NCI-H524 treated with DMSO at 0.1 percent for 48 hours (cell line): ENCODE measurements at places on chromosomes 16 and 17.

DNA sequence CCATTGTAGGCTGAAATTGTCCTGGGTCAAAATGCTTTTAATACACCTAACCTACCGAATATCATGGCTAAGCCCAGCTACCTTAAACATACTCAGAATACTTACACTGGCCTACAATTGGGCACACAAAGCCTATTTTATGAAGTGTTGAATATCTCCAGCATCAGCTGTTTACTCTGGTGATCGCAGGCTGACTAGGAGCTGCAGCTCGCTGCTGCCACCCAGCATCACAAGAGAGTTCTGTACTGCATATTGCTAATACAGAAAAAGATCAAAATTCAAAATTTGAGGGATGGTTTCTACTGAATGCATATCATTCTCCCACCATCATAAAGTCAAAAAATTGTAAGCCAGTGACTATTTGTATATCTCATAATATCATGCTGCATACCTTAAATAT, 55.3 kb downstream of the ULK2 start:
- DNase-seq = no peak

DNA sequence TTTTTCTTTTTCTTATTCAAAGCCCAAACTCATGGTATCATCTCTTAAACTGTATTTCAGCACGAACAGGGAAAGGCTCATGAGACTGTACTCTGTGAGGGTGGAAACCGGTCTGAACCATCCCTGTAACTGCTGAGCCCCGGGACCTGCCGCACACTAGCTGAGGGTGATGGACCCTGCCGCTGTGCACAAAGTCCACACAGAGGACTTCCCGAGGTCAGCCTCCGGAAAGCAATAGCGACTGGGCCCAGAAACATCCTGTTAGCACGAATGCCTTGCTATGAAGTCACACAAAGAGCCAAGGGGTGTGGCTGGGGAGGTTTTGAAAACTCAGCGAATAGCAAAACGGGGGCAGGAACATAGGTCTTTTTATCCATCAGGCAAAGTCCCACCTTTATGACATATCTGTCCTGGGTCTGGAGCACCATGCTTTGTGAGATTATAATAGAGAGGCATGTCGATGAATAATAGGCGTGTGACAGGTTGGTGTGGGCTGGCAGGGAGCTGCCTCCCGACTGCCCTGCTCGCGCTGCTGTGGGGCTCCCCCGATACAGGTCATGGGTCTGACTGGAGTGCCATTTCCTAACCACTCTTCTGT, 33.4 kb downstream of the CDK5R1 start:
- DNase-seq = no peak

- DNase-seq = no peak
Observed at GRCh38 chr17:44203731-44204440, 4.2 kb upstream of the ATXN7L3 start.

- DNase-seq = no peak
Observed at GRCh38 chr17:47423406-47424295, 99.9 kb downstream of the EFCAB13 start.

DNA sequence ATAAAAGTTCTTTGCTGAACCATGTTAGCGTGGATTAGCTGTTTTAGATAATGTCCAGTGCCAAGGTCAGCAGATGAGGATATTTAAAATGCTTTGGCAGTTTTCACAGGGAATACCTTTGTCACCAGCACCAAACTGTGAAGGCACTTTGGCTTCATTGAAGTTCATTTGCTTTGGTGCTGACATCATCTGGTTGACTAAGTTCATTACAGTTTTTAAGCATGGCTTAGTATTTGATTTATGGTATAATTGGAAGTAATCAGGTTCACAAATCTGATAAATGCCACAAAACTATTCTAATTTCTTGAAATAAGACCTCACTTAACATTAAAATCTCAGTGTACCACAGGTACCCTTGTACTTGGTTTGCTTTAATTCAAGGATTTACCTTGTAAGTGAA, 4.3 kb downstream of the GID4 start:
- DNase-seq = no peak

GRCh38 chr17:47629826-47630225, 19.9 kb upstream of the KPNB1 start:
- no peak for DNase-seq

DNA sequence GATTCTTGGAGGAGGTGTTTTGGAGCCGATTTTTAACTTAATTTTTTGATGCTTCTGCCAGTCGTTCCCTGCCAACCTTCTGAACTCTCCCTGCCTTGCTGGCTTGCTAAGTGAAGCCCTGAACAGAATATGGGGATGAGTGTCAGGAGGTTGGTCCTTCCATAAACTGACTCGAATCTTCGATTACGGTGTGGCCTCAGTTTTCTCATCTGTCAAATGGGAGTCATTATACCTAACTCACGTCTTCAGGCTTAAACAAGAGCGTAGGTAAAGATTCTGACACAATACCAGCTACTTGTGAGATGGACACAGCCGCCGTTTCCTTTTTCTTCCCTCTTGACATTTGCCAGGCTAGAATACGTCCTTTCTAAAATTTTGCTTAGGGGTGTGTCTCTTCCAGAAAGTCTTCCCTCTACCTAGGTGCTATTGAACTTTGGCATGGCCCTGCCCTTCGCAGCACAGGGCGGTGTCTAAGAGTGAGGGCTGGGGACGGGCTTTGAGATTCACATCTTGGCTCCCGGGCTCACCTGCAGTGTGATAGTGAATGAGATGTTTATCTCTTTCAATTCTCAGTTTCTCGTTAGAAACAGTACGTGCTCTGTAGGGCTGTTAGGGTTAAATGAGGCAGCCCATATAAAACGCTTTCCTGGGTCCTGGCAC, 190.6 kb upstream of the SDK2 start:
- DNase-seq = no peak

DNA sequence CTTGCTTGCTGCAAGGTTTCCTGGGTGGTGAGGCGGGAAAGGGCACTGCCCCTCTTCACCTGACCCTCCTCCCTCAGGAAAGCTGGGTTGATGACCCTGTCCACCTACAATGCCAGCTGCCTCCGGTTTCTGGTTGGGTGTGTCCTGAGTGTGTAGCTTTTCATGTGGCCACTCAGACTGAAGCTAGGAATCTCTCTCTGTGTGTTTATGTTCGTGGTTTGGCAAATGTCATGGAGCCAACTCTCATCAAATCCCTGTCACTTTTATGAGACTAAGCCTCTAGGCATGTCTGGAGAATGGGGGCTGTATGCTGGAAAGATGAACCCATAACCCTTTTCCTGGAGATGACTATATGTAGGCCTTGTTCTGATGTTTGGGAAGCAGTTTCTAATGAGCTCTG, 17.1 kb downstream of the PLEKHG4 start:
- no peak for DNase-seq

DNA sequence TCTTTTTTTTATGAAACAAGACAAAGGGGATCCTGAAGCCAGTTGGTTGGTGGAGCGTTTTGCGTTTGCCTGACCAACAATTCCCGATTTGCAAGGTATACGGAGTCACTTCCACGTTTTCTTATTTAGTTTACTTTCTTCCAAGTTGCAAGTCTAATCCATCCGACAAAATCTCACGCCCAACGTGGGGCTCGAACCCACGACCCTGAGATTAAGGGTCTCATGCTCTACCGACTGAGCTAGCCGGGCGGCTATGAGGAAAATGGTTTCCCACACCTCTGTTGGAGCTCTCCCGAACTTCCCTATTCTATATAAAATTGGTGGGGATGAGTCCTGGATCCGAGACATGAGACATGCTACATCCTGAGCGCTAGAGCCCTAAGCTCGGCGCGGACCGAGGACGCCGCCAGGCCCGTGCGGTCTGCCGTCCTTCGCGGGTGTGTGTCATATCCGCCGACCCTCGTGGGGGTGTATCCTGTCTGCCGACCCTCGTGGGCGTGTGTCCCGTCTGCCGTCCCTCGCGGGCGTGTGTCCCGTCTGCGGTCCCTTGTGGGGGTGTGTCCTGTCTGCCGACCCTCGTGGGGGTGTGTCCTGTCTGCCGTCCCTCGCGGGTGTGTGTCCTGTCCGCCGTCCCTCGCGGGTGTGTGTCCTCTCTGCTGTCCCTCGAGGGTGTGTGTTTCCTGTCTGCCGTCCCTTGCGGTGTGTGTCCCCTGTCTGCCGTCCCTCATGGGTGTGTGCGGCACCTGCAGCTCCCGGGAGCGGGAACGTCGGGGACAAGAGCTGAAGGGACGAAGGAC, 22.6 kb downstream of the ZNF213 start:
- DNase-seq = peak; percentile 89

DNA sequence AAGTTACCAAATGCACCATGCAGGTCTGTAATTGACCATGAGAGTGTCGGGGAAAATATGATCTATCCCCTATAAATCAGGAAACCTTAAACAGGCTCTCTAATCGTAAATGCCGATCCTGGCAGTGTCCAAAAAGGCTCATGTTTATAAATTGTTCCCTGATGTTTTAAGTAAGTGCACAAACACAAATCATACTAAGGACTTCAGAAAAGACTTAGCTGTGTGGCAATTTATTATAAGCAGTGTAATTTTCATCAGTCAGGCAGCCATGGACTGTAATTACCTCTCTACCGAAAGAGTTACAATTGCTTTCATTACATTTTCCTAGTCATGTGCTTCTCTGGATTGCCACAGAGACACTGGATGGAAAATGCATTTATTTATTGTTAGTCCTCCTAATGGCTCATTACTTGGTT, 73.4 kb upstream of the COX10 start:
- DNase-seq = no peak

DNA sequence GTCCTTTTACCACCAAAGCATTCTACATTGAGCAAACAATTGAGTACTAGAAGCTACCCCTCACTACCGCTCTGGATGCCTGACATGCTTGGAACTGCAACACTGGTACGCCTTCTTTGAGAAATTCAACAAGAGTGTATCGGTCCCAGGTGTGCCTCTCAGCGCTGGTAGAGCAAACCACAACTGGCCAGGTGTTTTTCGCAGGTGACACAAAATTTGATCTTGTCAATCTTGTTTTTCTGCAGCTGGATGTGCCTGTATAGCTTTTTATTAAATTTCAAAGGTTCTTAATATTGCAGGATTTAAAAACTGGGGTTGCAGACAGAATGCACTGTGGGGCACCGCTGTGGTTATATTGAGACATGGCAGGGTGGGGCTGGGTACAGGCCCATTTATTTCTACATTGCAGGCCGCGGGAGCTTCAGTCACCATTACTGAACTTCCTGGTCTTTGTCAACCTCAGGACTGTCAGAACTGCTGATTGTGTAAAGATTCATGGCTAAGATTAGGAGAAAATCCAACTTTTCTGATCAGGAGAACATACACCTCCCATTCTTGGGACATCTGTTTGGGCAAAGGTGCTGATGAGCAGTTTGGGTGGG, 4.5 kb upstream of the SNX20 start:
- DNase-seq = no peak

- peak; percentile 47 for DNase-seq
Observed at GRCh38 chr17:45052052-45052772, 780 bp upstream of the DCAKD start.

- no peak for DNase-seq
Observed at GRCh38 chr17:32495359-32496231, 8.8 kb downstream of the CDK5R1 start.

GRCh38 chr17:2090210-2090641, 35.3 kb downstream of the HIC1 start:
- DNase-seq = no peak

GRCh38 chr17:31558748-31559583, 167.5 kb downstream of the RAB11FIP4 start:
- no peak for DNase-seq

- no peak for DNase-seq
Observed at GRCh38 chr17:45096141-45096540, 35.0 kb downstream of the NMT1 start.

DNA sequence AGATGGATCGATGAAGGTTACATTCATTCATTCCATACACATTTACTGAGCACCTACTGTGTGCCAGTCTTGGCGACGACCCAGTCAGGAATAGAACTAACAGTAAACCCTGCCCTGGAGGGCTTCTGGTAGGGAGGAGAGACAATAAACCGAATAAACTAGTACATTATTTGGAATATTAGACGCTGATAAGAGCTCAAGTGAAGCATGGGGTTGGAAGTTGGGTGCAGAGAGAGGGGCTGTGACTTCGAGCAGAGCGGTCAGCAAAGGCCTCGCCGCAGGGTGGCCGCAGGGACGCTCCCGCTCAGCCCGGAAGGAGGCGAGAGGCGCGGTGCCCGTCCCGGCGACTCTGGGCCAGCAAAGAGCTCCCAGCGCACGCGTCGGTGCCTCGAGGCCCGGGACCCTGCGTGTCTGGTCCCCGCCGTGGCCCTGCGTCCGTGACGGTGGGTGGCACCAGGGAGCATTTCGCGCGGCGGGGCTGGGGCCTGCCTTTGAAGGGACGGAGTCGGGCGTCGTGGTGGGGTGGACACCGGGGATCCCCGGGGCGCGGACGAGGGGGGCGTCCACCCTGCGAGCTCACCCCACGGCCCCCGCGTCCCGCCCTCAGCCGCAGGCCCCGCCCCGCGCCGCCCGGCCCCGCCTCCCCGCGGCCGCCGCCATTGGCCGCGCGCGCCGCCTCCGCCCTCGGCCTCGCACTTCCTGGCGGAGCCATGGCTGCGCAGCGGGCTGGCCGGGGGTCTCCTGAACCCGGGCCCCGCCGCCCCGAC, at the start of gene KLHL36:
Gene KLHL36, plus strand, starts transcription at position 684 of the 767 bp plus-strand sequence. CDS start 2,357 bp downstream, outside the sequence.
- no peak for DNase-seq

DNA sequence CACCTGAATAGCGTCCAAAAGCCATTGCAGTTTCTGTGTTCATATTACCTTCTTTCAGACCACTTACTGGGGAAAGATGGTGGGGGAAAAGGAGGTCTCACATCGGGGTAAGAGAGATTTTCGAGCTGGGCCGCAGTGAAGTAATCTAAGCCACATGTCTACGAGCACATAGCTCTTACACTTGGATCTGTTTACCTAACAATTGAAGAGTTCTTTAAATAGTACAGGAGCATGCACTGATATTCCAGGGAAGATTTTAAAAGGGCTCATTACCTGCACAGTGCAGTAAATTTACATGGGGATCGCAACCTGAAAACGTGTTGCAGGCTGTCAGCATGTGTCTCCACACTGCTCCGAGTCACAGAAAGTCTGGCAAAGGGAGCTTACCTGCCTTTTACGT, 12.6 kb downstream of the MAF start:
- DNase-seq = no peak

DNA sequence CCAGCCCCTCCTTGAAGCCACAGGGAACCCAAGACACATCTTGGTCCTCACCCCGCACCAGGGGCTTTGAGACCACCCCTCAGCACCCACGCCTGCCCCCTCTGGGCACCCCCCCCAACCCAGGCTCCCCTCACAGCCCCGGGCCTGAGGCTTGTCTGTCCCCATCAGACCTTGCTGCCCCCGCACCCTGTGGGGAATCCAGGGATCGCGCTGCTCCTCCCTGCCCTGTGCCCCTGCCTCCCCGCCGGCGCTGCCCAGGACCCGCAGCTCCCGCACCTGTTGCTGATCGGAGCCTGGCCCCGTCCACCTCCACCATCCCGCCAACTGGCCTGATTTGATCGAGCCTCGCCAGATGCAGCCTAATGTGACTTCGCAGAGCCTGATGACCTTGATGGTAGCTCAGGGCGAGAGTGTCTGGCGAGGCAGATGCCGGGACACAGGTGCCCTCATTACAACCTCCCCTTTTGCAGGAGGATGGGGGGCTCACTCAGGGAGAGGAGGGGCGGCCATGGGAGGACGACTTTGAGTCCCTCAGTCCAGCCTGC, 29.0 kb downstream of the SLC25A10 start:
- no peak for DNase-seq
